Inflammatory macrophage treated with lipopolysaccharide for 4 hours (primary cell): ENCODE measurements at places on chromosomes 1 and 21.

DNA sequence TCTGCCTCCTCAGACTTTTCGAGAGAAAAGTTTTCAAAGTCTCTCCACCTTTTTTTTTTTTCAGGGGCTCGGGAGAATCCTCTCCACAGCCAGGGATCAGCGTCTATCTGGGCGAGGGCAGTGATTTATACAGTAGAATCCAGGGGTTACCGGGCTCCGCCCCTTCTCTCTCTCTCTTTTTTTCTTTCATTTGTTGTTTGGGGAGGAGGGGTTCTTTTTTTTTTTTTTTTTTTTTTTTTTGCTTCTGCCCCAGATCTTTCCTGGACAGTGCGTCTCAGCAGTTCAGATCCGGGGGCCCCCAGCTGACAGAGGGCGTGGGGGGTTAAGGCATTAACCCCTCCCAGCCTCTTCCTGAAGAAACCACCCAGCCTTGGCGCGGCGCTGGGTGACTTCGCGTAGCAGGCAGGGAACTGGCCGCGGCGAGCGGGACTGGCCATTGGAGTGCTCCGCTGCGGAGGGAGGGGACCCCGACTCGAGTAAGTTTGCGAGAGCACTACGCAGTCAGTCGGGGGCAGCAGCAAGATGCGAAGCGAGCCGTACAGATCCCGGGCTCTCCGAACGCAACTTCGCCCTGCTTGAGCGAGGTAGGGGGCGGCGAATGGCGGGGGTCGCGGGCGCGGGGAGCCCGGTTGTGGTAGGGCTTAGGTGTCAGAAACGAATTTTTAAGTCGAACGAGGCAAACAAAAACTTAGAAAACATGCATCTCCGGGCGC, at the start of gene S1PR1:
S1PR1 (plus strand) TSS at position 504 of the 713 bp plus-strand sequence. CDS start 1,966 bp downstream, outside the sequence.
- DNase-seq, result peak; percentile 30

DNA sequence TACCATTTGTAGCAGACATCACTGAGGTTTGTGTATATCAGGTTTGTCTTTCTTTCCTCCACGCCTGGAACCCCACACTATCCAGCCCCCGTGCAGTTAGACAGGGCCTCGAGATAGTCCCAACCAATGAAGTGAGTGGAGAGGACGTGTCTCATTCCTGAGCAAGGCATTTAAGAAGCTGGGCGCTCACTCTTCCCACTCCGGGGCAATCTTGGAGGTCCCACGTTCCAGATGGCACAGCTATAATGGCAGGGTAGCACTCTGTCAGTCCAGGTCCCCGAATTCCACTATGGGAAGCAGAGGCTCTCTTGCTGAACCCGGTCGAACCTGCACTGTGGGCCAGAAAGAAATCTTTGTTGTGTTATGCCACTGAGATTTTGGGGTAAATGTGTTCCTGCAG, 57.3 kb upstream of the CSF3R start:
- DNase-seq, result no peak

GRCh38 chr1:86914601-86914997, at the start of gene HS2ST1:
TSS of gene HS2ST1 (plus strand) at chr1:86914635.
- no peak for DNase-seq

DNA sequence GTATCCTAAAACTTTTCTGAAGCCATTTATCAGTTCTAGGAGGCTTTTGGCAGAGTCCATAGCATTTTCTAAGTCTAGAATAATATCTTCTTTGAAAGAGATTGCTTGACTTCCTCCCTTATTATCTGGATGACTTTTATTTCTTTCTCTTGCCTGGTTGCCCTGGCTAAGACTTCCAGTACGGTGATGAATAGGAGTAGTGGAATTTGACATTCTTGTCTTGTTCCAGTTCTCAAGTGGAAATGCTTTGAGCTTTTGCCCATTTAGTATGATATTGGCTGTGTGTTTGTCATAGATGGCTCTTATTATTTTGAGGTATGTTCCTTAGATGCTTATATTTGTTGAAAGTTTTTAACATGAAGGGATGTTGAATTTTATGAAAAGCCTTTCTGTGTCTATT, 1647.9 kb downstream of the PLA2G4A start:
- DNase-seq, result no peak

GRCh38 chr1:91075233-91076135, 53.6 kb upstream of the ZNF644 start:
- no peak for DNase-seq

- no peak for DNase-seq
Observed at GRCh38 chr1:9112961-9113880, 15.7 kb downstream of the GPR157 start.

GRCh38 chr1:110540891-110541685, 22.1 kb upstream of the KCNA10 start:
- DNase-seq, result peak; percentile 17

- DNase-seq, result peak; percentile 45
Observed at GRCh38 chr1:44406737-44407429, 1.8 kb downstream of the RNF220 start.

GRCh38 chr1:179490611-179491010, 85.1 kb downstream of the NPHS2 start:
- DNase-seq, result no peak

DNA sequence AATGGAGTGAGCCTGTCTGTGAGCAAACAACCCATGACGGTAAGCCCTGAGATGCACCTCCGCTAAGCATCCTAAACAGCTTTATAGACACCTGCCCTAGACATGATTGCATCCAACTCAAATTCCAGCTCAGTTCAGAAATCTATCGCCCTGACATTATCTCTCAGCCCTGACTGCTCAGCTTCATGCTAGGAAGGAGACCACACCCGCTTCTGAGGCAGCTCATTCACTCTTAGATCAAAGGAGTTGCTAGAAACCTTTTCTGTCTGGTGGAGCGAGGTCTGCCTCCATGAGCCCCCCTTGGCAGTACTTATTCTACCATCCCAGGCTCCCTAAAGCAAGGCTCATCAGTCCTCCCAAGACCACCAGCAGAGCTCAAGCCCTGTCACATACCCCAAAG, 17.0 kb downstream of the IL10RB start:
- DNase-seq, result no peak

- no peak for DNase-seq
Observed at GRCh38 chr1:211126622-211127021, 7.3 kb downstream of the KCNH1 start.

GRCh38 chr1:204692841-204693356, 7.4 kb upstream of the LRRN2 start:
- no peak for DNase-seq

DNA sequence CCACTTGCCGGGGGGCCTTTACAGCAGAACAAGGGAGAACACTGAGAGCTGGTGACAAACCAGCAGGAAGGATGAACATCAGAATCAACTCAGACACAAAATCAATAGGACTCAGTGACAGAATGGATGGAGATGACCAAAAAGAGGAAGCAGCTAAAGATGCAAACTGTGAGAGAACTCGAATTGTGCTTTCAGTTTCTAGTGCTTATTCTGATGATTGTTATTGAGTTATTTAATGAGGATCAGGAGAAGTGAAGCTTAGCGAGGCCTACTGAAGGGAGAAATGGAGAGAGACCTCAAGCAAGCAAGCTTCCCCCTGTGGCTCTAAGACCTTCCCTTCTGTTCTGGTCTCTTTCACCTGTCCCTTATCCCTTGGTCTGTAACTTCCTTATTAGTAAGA, 30.3 kb upstream of the TMEM125 start:
- DNase-seq, result peak; percentile 76

DNA sequence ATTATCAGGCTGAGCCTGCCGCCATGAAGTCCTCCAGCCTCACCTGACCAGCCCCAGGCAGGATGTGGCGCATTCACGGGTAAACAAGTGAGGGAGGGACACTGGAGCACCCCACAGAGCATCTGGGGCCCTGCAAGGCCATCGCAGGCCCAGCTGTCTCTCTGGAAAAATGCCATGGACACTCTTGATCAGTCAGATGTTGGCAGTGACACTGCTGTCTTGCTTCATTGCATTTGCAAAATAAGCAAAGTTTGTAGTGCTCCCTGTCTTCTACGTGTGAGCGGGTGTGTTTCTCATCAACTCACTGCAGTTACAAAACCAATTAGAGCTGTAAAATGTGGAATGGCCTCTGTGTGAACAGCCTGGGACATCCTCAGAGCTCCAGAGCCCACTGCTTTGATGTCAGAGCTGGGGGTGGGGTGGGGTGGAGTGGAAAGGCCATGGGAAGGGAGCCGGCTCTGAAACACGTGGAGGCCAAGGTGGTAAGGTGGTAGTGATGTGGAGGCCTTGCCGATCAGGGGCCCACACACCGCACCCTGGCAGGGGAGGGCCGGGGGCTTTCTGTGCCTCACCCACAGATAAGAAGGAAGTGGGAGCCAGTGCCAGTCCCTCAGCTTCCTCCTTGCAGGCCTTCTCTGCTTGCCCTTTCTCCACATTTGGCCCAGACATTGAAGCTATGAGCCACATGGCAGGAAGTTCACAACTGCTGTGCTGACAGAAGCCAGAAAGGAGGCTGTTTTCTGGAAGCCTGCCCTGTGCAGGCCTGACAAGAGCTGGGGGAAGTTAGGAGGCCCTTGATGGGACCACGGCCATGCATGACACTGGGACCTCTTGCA, 254.9 kb downstream of the RHOU start:
- peak; percentile 81 for DNase-seq

GRCh38 chr1:44884746-44885145, 41.7 kb upstream of the PTCH2 start:
- DNase-seq, result no peak

- no peak for DNase-seq
Observed at GRCh38 chr1:220527279-220527907, 543 bp upstream of the MARK1 start.

GRCh38 chr21:26389971-26390641, 183.0 kb downstream of the CYYR1 start:
- DNase-seq, result peak; percentile 15

- no peak for DNase-seq
Observed at GRCh38 chr1:230068621-230068873, 1.5 kb downstream of the GALNT2 start.

DNA sequence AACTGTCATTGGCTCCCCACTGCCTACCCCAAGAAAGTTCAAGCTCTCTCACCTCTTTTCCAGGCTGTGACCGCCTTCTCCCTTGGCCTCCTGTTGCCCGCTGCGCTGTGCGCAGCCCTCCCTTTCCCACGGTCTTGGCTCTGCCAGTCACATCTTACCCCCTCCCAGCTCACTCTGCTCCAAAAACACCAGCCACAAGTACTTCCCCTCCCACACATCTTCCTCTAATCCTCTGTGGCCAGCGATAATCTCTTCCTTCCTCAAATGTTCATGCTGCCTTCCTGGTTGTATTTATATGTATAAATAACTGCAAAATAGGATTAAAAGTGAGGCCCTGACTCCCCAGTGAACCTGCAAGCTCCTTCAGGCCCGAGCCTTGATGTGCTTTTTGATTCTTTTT, 81.8 kb downstream of the AJAP1 start:
- peak; percentile 7 for DNase-seq

DNA sequence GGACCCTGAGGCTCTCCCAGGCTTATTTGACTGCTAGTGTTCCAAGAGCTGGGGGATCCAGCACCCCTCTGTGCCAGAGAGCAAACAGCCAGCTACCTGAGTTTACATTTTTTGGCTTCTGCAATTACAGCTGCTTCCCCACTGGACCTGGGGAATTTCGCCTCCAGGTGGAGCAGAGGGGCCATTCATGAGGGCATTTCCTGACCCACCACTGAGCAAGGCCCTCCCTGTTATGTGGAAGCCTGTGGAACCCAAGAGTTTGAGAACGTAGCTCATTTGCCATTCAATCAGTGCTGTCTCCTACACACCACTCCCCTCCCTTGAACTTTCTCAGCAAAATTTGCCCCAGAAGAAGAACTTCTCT, 42.7 kb upstream of the TMEM51 start:
- no peak for DNase-seq

DNA sequence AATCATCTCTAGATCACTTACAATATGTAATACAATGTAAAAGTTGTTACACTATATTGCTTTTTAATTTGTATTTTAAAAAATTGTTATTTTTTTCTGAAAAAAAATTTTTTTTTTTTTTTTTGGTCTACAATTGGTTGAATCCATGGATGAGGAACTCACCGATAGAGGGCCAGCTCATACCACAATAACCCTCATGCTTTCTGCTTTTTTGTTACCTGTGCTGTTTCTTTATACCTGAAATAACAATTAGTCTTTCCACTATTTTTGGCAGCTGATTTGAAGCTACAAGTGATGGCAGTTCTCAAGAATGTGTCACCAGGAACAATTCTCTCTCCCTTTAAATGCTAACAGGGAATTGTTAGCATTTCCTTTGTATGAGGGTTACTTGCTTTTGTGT, 12.0 kb downstream of the SMG7 start:
- DNase-seq, result no peak

GRCh38 chr1:85984636-85985035, 171.9 kb downstream of the COL24A1 start:
- no peak for DNase-seq

DNA sequence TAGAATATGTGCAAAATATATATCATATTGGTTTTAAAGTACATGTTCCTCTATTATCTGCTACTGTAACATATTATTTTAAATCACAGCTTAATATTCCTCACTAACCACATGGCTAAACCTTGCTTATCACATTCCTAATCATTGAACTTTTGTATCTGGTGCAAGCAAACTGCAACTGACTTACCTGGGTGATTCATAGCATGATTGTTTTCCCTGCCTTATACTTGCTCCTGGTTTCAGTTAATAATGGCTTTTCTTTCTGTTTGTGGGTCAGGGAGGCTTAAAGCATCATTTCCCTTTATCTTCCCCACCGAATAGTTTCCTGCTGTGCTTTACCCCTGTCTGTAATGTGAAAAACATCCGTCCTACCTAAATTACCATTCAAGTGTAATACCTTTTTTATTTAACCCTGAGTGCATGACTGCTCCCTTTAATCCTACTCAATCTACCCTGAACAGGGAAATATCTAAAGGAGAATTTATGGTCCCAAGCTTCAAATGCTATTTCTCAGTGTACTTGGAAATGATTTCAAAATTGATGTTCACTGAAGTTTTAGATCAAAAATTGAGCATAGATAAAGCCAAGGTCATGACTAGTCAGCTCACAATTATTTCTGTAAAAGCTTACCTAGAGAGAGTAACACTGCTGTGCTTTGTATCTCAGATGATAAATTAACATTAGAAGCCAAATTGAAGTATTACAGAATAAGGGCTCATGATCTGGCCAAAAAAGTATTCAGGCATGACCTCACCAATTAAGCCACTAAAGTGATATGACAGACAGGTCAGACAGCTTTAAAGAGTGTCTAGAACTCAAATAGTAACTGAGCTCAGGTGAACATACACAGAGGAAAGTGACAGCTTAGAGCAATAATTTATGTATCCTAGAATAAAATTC, 507.1 kb downstream of the BRINP3 start:
- no peak for DNase-seq
